Suprapubic skin (tissue), 4 donors: ENCODE measurements at places on chromosomes 2 and 18. TPM values are rescaled to one million over a fixed set of nuclear protein-coding genes. Genes with fewer than 3 reads are reported as not detected.

ZAP70 gene
- total RNA-seq: 1.5 TPM

- no peaks in the 10 kb centered on the region for H3K27me3 ChIP-seq
- H3K36me3 ChIP-seq: no peaks in the 10 kb centered on the region
- no peaks in the 10 kb centered on the region for H3K4me1 ChIP-seq
- H3K4me3 ChIP-seq: no peak overlapping the region
- DNase-seq: no peak
Observed at GRCh38 chr18:33099626-33100025, 326.8 kb upstream of the KLHL14 start.

- no peaks in the 10 kb centered on the region for H3K27me3 ChIP-seq
- peaks cover 14% of the 10 kb centered on the region for H3K4me1 ChIP-seq
- peak overlapping the region; percentile 18 for H3K27ac ChIP-seq
- peak overlapping the region; percentile 97 for H3K4me3 ChIP-seq
- H3K36me3 ChIP-seq: no peaks in the 10 kb centered on the region
Observed at GRCh38 chr18:35376393-35376741, 770 bp downstream of the ZNF396 start.

DNA sequence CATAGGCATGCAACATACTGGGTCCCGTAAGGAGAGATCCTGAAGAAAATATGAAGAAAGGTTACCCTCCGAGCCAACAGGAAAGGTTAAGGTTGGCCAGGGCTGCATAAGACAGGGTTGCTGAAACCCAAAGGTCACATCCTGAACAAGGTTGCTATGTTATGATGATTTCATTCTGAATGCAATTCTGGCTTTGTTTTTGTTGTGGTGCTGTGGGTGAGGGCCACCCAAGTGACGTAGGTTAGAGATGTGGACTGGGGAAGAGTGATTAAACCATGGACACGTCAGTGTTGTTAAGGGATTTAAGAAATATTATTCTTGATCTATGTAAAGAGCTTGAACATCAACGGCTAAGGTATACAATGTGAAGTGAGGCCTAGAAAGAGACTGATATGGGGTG lies 60.0 kb downstream of the ZEB2 start:
- peak overlapping the region; percentile 42 for H3K27ac ChIP-seq
- DNase-seq: no peak
- H3K4me3 ChIP-seq: no peak overlapping the region
- peaks cover 30% of the 10 kb centered on the region for H3K4me1 ChIP-seq
- no peaks in the 10 kb centered on the region for H3K27me3 ChIP-seq

FAM168B gene
- 70.4 TPM for total RNA-seq

TMEM247 gene
- total RNA-seq: not detected

- peaks cover 46% of the 10 kb centered on the region for H3K4me1 ChIP-seq
- H3K4me3 ChIP-seq: peak overlapping the region; percentile 98
- H3K27ac ChIP-seq: peak overlapping the region; percentile 98
- H3K36me3 ChIP-seq: peaks cover 18% of the 10 kb centered on the region
- no peaks in the 10 kb centered on the region for H3K27me3 ChIP-seq
- DNase-seq: no peak
Observed at GRCh38 chr2:231711677-231712450, 3.5 kb downstream of the PTMA start.

DNA sequence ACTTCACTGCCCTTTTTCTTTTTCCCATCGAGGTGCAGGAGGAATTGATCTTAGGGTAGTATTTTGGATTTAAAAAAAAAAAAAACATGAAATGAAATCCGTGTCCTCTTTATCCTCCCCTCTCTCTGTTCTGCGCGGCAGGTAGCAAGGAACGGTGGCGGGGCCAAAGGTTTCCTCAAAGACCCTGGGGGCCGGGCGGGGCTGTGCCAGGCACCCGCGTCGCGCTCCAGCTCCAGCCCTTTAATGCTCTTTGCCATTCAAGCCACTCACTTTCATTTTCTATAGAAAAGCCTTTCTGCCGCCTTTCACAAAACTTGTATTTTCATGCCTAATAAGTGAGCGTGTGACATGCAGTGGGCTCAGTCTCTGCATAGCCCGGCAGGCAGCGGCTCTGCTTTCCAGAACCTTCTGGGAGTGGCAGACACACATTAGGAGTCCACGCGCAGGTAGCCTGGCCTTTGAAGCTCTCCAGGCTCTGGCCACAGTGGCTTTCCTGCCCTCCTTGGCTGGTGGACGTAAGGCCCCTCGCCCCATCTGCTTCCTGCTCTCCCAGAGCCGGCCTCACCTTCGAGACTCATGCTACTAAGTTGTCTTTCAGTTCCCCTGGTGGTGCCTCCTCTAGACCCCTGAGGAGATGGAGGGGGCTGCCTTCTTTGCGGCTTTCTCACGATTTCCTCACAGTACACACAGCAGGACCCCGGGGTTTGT lies 41.7 kb downstream of the AGAP1 start:
- peak; percentile 45 for DNase-seq
- H3K27ac ChIP-seq: no peak overlapping the region
- no peaks in the 10 kb centered on the region for H3K27me3 ChIP-seq
- H3K4me3 ChIP-seq: peak overlapping the region; percentile 22
- H3K36me3 ChIP-seq: no peaks in the 10 kb centered on the region
- peaks cover 29% of the 10 kb centered on the region for H3K4me1 ChIP-seq
